ENCODE measurements at places on chromosomes 7 and 10.

DNA sequence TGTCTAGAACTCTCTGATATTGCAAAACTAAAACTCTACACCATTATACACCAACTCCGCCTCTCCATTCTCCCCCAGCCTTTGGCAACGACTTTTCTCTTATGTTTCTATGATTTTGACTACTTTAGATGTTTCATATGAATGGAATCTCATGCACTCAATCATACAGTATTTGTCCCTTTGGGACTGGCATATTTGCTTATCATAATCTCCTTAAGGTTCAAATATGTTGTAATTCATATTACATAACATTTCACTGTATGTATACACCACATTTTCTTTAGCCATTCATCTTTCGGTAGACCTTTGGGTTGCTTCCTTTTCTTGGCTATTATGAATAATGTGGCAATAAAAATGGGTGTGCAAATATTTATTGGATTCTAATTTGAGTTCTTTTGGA lies 164.4 kb downstream of the ARL4A start:
- DNase-seq = no peak

GRCh38 chr7:14504134-14504533 lies 398.4 kb downstream of the DGKB start:
- DNase-seq = no peak

- no peak for DNase-seq
Measured at GRCh38 chr7:135729230-135729629, 1.2 kb upstream of the SLC13A4 start.

DNA sequence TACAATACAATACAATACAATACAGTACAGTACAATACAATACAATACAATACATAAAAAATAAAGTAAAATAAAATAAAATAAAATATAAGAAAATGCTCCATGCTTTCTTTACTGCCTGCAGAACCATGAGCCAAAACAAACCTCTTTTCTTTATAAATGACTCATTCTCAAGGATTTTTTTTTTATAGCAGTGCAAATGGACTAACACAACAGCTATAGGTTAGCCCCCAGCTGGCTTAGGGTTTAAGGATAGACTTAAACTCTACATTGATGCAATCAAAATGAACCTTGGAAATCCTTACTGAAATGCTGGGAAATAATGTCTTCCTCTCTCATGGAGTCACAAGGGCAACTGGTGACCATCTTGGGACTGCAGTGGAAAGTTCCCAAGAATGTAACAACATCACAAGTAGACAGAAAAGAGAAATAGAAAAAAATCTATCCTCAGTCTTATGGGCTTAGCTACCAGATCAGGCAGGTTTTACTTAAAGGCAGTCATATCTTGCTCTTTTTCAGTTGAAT lies 348.9 kb downstream of the ARL4A start:
- DNase-seq = no peak

DNA sequence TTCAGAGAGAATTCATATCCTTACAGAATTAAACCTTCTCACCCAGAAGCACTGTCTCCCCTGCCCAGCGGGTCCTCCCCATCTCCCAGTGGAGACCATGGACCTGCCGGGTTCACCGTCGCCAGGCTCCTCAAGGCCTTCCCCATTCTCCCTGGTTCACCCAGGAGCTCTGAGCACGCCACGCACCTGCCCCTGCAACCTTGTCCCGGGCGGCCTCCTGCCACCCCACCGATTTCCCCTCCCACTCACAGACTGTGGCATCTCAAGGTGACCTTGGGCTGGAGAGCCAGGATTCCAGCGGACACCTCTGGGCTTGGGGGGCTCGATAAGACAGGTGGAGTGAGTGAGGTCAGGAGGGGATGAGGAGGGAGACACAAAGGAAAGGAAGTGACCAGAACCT lies 135.3 kb downstream of the PTPRN2 start:
- DNase-seq = no peak

- no peak for DNase-seq
Measured at GRCh38 chr7:151381098-151381347, 28.8 kb downstream of the WDR86 start.

DNA sequence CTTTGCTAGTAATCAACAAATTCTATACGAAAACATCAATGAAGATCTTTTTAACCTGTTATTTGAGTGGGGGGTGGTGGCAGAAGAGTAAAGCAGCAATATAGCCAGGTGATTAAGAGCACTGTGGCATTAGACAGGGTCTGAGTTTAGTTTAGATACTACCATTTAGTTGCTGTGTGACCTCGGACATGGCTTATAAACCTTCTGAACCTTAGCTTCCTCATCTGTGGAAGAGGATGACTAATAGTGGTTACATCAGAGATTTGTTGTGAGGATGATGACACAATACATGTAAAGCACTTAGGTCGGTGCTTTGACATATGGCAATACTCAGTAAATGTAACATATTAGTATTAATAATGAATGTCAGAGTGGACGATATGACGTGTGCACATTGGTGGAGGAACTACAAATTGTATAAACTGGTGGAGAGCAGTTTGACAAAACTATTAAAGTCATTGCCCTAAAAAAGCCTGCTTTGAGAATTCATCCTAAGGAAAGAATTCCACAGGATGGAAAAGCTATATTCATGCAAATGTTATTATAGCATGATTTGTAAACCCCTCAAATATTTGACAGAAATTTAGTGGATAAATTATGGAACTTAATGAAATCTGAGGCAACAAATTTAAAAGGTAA lies 24.3 kb downstream of the SPAG6 start:
- DNase-seq = no peak

DNA sequence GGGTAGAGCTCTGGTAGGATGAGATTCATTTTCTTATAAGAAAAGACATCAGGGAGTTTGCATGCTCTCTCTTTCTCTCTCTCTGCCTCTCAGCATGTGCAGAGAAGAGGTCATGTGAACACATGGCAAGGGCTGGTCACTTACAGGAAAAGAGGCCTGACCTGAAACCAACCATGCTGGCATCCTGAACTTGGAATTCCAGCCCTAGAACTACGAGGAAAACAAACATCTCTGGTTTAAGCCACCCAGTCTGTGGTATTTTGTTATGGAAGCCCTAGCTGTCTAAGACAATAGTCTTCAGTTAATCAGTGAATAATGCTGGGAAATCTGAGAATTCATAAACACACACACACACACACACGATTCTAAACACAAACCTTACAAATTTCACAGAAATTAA lies 1104.2 kb upstream of the LRRN3 start:
- no peak for DNase-seq

DNA sequence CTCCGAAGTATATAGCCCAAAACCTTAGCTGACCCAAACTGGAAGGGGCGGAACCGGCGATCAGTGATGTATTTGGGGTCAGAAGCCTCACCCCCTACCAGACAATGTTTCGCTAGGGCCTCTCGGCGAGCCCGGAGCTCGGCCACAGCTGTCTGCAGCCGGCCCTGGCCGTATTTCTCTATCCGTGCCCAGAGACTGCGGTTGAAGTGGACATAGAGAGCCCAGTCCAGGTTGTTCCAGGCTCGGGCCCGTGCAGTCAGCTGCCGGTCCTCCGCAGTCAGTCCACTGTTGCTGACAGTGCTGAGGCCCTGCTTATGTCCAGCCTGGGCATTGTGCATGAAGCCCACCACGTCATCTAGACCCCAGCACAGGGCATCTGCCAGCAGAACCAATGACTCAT lies 1.5 kb upstream of the TRAPPC14 start:
- no peak for DNase-seq

DNA sequence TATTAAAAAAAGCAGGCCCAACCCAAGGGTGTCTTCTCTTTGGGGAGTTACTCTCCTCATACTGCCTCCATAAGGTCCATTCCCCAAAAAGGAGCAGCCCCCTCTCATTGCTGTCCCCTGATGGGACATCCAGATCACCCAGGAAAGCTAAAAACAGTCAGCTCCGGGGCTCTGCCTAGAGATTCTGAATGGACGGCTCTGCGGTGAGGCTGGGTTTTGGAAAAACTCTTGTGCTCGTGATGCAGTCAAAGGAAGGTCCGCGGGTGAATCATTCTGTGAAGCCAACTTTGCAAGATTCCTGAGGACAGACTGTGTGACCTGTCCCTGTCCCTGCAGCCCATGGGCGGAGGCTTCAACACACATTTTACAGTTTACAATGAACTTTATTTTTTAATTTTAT lies 351.5 kb downstream of the TYW1 start:
- no peak for DNase-seq

GRCh38 chr10:124105594-124105993 lies 12.2 kb upstream of the CHST15 start:
- DNase-seq = no peak

DNA sequence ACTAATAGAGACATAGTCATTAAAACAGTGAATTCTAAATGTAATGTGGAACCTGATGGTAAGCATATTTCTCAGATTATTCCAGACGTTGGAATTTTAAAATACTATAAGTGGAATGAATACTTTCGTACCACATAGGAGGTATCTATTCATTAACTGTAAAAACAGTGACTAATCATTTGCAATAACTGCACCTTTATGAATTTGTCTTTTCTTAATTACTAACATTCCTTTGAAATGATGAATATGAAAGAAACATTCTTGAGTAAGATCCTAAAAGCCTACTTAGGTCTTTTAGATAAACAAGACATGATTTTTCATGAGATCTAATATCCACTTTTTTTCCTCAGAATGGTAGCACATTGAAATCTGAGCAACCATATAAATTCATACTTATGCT lies 549.0 kb upstream of the LRRN3 start:
- no peak for DNase-seq

DNA sequence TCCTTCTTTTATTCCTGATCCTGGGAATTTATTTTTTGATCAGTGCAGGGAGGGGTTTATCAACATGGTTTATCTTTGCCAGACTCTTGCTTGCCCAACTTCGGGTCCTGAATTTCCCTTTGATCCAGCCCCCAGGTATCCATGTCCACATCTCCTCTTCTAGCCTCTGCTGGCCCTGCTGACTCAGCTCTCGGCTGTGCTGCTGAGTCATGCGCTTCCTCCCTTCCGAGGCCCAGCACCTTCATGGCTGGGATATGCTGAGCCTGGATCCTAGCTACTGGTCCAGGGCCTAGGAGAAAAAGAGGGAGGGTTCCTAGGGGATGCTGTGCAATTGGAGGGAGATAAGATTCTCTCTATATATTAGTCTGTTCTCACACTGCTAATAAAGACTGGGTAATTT lies 380.7 kb upstream of the SHH start:
- no peak for DNase-seq

DNA sequence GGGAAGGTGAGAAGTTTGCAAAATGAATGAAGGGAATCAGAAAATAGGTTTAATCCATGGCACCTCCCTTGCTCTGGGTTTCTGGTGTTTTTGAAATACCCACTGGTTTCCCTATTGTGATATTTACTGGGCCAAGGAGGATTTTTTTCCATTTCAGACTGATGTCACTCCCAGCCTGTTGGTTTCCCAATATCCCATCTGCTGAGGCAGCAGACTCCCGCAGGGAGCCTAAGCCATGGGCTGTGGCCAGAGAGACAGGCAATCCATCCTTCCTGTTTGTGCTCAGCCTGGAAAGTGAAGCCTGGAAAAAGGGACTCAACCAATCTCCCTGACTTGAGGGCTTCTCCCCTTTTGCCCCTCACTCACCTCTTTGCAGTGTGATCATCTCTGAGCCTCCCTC lies 22.8 kb downstream of the FAM107B start:
- no peak for DNase-seq

GRCh38 chr7:22639396-22639795 lies 87.6 kb upstream of the IL6 start:
- no peak for DNase-seq

- no peak for DNase-seq
Measured at GRCh38 chr7:96479015-96479645, 157.2 kb upstream of the SLC25A13 start.

DNA sequence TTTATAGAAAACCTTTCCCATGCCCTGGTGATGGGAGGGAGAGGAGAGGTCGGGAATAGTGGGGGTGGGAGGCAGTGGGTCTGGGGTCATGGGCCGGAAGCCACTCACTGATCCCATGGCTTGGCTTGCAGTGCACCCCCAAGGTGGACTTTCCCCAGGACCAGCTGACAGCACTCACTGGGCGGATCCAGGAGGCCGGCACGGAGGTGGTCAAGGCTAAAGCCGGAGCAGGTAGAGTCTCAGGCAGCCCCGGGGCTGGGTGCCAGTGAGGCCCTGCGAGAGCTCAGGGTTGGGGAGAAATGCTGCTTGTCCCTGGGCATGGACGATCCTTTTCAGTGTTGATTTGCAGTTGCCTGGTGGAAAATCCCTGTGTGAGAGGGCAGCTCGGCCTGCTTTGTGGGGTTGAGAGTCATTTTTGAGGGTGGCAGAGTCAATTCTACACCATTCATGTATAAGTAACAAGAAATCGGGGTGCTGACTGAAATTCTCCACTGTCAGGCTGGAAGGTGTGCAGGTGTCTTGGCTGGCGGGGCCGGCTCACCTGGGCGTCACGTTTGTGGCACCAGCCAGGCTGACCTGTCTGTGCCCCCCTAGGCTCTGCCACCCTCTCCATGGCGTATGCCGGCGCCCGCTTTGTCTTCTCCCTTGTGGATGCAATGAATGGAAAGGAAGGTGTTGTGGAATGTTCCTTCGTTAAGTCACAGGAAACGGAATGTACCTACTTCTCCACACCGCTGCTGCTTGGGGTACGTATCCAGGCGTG lies 16.5 kb downstream of the MDH2 start:
- no peak for DNase-seq

- no peak for DNase-seq
Measured at GRCh38 chr7:92177362-92177761, 1.6 kb downstream of the LRRD1 start.

DNA sequence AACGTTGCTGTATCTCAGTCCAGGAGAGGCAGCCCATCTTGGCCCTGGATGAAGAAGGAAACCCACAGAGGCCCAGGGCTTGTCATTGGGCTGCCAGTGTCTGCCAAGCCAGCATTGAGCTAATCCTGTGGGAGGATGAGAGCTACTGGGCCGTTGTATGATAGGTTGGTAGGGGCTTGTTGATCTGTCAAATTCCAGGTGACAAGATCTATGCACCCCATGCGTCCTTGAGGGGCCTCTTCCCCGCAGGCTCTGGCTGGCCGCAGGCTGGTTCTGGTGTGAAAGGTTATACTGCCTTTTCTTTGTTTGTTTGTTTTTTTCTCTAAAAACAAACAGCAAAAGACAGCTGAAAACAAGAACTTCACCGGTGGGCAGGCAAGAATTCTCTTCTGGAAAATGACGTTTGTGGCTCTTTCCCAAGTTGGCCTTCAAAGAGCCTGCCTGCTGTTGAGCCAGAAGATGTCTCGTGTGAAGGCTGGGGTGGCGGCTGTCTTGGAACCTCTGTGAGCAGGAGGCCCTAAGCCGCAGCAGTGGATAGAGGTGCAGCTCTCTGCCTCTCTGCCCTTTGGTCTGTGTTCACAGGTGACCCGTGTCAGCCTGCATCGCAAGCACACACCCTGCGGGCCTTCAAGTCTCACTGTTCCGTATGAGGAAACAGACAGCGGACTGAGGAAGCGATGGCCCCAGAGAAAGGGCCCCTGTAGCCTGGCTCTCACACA lies 23.3 kb downstream of the CYP17A1 start:
- no peak for DNase-seq

- DNase-seq = no peak
Measured at GRCh38 chr10:101774589-101775272, 1.2 kb downstream of the FGF8 start.

GRCh38 chr10:109696981-109697775 lies 226.1 kb downstream of the XPNPEP1 start:
- no peak for DNase-seq
